ENCODE measurements at places on chromosomes 12 and 14.

GRCh38 chr12:12716151-12716792 lies 896 bp upstream of the CDKN1B start:
- no peaks in the 10 kb centered on the region for H3K27me3 ChIP-seq
- H3K4me3 ChIP-seq, result peak overlapping the region; percentile 70
- H3K27ac ChIP-seq, result peak overlapping the region; percentile 99
- H3K4me1 ChIP-seq, result peaks cover 63% of the 10 kb centered on the region
- no peaks in the 10 kb centered on the region for H3K36me3 ChIP-seq

- no peak overlapping the region for H3K4me3 ChIP-seq
- no peaks in the 10 kb centered on the region for H3K4me1 ChIP-seq
- H3K27me3 ChIP-seq, result peaks cover 49% of the 10 kb centered on the region
- no peak for ATAC-seq
- H3K36me3 ChIP-seq, result no peaks in the 10 kb centered on the region
Observed at GRCh38 chr12:114512351-114512750, 106.4 kb upstream of the TBX5 start.

DNA sequence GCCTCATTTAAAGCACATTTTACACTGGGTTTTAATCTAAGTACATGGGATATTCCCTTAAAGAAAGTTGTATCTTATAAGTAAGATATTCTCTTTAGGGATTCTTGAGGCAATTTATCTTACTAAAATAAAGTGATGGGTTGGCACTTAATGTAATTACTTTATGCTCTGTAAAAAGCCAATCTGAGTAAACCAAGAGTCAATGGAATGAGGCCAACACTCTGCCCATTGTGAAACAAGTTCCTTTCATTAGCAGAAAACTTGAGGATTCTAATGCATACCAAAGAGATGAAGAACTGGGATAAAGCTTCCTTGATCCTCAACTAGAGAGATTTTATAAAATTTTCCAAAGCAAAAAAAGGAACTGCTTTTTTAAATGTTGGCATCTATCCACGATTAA lies 121.2 kb downstream of the METTL25 start:
- no peaks in the 10 kb centered on the region for H3K36me3 ChIP-seq
- H3K27ac ChIP-seq, result no peak overlapping the region
- H3K4me1 ChIP-seq, result no peaks in the 10 kb centered on the region
- ATAC-seq, result no peak

DNA sequence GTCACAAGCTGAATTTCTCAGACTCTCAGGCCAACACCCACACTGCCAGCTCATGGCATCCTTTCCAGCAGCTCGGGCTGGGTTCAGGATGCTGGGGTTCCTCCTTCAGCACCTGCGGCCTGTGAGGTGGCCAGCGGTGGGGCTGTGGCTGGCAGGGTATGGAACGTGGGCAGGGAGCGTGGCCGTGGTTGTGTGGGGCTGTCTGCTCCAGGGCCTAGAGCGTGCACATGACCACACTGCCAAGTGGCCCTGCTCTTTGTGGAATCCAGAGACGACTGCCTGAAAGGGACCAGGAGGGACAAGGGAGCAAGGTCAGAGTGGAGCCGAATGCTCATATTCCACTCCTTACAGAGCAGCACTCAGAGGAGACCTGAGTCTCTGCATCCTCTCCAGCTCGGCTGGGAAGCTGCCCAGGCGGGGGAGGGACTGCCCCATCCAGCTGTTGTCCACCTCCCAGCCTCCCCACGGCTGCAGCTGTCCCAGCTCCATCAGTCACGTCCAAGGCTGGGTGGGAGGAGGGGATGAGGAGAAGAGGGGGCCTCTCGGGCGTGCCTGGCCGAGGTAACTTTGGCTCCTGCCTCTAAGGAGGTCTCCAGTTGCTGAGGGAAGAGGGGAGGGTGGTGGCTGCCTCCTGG lies 71.3 kb downstream of the TSPAN9 start:
- no peaks in the 10 kb centered on the region for H3K4me1 ChIP-seq
- no peaks in the 10 kb centered on the region for H3K36me3 ChIP-seq
- no peaks in the 10 kb centered on the region for H3K27me3 ChIP-seq
- peak; percentile 42 for ATAC-seq
- H3K27ac ChIP-seq, result no peak overlapping the region
- no peak overlapping the region for H3K4me3 ChIP-seq

GRCh38 chr14:54548491-54548890 lies 18.4 kb upstream of the SAMD4A start:
- H3K4me3 ChIP-seq, result no peak overlapping the region
- H3K27me3 ChIP-seq, result no peaks in the 10 kb centered on the region

DNA sequence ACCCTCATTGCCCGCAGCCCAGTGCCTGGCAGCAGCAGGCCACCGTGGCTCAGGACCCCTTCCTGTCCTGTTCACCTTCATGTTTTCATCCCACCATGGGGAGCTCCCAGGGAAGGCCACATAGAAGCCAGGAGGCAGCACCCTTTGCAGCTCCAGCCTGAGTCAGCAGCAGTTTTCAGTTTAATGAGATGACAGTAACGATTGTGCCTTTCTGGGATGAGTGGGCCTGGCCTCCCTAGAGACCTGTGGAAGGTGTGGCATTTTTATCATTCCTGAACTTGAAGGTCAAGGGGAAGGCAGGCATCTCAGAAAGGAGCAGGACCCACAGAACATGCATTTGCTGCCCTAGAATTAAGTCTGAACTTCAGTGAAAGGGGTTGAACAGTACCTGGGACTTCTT lies 532.8 kb downstream of the FUT8 start:
- H3K4me3 ChIP-seq, result no peak overlapping the region
- no peak overlapping the region for H3K27ac ChIP-seq
- H3K4me1 ChIP-seq, result no peaks in the 10 kb centered on the region
- no peak for ATAC-seq

GRCh38 chr14:23869078-23869719 lies 84.4 kb upstream of the DHRS4 start:
- ATAC-seq, result no peak

- H3K27ac ChIP-seq, result no peak overlapping the region
- no peak for ATAC-seq
- no peaks in the 10 kb centered on the region for H3K36me3 ChIP-seq
Observed at GRCh38 chr14:30283822-30284446, 275.0 kb upstream of the G2E3 start.

- H3K27ac ChIP-seq, result no peak overlapping the region
- H3K4me3 ChIP-seq, result no peak overlapping the region
Observed at GRCh38 chr12:8832500-8832899, 10.1 kb downstream of the A2ML1 start.

DNA sequence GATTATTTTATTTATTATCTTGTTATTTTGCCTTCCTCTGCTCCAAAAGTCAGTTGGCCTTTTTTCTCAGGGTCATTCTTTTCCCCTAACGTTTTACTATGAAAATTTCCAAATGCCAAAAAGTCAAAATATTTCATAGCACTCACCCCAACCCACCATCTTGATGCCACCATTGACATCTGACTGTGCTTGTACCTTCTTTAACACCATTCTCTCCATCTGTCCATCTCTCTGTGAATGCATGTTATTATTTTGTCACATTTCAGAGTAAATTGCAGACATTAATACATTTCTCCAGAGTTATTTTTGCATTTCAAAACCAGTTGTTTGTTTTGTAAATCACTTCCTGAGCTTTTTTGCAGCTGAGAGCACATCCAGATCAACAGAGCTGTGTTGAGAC lies 38.6 kb downstream of the FOXN4 start:
- ATAC-seq, result no peak
- H3K4me3 ChIP-seq, result no peak overlapping the region

GRCh38 chr12:113946175-113946574 lies 19.9 kb downstream of the RBM19 start:
- H3K4me3 ChIP-seq, result no peak overlapping the region
- no peaks in the 10 kb centered on the region for H3K4me1 ChIP-seq
- no peaks in the 10 kb centered on the region for H3K27me3 ChIP-seq
- no peaks in the 10 kb centered on the region for H3K36me3 ChIP-seq

DNA sequence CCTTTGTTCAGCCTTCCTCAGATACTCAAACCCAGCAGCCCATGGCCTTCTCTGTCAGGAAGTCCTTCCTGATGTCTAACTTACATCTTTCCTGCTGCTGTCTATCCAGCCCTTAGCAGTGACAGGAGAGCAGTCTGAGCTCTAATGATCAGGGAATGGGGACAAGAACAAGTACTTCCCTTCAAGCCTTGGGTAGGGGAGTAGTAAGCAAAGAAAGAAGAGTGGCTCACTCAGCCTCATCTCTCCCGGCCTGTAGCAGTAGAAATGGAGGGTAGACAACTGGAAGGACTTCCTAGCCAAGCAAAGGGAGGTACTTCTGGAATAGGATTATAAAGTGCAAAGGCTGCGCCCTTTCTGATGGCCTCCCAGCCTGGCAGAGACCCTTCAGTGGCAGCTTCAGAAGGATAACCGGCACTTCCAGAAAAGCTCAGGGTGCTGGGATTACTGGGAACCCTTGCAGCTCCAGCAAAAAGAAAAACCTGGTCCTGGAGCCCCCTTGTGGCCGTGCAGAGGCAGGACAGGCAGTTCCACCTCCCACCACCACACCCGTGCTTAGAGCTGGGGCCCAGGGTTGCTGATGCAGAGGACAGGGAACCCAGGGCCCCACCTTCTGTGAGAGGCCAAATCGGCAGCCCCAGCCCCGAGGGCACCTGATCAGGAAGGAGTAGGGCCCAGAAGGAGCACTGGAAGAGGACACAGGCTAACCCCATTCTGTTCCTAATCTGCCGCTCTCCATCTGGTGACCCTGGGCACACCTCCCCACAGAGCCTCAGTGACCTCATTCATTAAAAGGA lies 12.4 kb upstream of the SMUG1 start:
- no peak overlapping the region for H3K4me3 ChIP-seq
- no peaks in the 10 kb centered on the region for H3K36me3 ChIP-seq
- no peaks in the 10 kb centered on the region for H3K4me1 ChIP-seq

DNA sequence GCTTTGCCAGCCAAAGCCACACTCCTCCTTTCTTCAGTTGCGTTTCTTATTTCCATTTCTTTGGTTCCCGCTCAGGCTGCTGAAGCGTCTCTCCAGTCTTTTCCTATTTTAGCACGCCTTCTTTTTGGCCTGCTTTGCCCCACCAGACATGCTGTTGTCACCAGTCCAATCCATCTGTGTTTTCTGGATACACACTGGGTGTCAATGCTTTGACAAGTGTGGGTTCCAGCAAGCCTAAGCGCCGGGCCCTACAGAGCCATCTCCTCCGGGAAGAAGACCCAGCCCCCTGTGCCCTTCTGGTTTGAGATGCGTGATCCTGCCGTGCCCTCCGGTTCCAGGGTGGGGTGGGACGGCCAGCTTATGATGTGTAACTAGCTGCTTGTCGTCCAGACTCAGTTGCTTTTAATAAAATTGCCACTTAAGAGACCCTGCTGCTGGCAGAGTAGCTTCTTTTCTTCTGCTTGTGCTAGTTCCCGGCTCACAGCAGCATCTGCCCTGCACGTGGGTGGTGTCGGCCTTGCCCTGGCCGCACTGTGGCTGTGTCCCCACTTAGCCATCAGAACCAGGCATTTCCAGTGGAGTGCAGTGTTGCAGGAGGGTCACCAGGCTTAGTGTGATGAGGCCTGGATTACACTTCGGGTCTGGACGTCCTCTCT lies 29.7 kb downstream of the EML1 start:
- ATAC-seq, result no peak
- no peak overlapping the region for H3K27ac ChIP-seq
- H3K27me3 ChIP-seq, result no peaks in the 10 kb centered on the region
- peaks cover 53% of the 10 kb centered on the region for H3K4me1 ChIP-seq
- no peaks in the 10 kb centered on the region for H3K36me3 ChIP-seq

DNA sequence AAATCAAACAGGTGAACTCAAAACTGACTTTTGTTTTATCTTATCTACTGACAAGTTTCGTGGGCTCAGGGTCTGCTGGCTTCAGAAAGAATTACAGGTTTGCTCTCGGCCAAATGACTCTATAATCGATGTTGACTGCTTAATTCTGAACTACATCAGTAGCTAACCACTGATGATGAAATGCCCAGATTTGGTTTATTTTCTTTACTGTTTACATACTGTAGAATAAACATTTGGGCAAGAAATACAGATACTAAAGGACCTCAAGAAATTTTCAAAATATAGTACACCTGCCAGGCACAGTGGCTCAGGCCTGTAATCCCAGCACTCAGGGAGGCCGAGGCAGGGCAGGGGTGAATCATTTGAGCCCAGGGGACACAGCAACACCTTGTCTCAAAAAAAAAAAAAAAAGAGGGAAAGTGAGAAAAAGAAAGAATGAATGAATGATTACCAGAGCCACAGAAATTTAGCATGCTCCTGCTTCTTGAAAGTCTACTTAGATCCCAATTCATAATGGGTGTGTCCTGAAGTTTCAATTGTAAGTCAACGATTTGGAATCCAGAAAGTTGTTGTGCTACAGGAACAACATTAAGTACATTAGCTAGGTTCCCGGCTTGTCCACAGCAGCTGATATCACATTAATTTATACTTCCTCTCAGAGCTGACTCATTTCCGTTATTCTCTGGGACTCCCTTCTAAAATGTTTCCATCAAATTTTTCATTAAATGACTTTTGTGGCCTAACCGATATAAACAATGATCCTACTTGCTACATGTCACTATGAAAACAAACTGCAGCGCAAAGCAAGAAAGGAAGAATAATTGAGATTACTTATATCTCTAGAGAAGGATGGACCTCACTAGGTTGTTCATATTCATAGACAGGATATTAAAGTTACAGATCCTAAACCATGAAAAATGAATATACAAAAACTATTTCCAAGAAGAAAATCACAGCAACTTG lies 134.3 kb downstream of the MED13L start:
- peak overlapping the region; percentile 61 for H3K27ac ChIP-seq
- peaks cover 87% of the 10 kb centered on the region for H3K4me1 ChIP-seq
- no peak for ATAC-seq
- no peaks in the 10 kb centered on the region for H3K27me3 ChIP-seq
- H3K36me3 ChIP-seq, result no peaks in the 10 kb centered on the region

GRCh38 chr12:96197503-96198272 lies 3.5 kb downstream of the ELK3 start:
- H3K27ac ChIP-seq, result peak overlapping the region; percentile 55
- H3K4me1 ChIP-seq, result peaks cover 3% of the 10 kb centered on the region
- H3K27me3 ChIP-seq, result no peaks in the 10 kb centered on the region
- no peak overlapping the region for H3K4me3 ChIP-seq
- no peaks in the 10 kb centered on the region for H3K36me3 ChIP-seq

- no peak overlapping the region for H3K27ac ChIP-seq
- no peaks in the 10 kb centered on the region for H3K36me3 ChIP-seq
- peaks cover 30% of the 10 kb centered on the region for H3K27me3 ChIP-seq
- no peak overlapping the region for H3K4me3 ChIP-seq
- no peaks in the 10 kb centered on the region for H3K4me1 ChIP-seq
Observed at GRCh38 chr12:125530876-125531275, 465.6 kb downstream of the AACS start.

DNA sequence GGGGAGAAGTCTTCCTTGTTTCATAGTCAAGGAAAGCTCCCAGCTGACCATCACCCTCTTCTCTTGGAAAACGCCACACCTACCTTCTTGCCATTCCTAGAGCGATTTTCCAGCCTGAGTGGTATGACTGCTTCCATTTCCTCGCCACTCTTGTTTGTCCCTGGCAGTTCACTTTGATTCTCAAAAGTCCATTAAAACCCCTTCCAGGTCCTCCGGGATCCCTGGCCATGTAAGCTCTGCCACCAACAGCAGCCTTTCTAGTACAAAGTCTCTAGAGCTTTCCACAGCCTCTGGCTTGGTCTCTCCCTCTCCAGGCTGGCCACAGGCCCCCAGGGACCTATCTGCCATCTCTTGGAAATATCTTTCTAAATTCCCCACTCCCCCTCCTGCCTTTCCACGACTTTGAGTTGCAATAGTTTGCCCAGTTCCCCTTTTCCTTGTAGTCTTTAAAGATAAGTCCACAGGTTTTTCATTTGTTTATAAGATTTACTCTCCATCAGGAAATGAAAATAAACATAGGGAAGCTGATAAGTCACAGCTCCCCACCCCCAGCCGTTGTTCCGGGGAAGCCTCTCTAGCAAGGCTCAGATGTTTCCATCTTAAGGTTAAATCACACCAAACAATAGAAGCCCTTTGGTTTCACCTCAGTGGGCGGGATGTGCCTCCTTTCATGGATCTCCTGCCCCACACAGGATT lies 42.9 kb upstream of the SINHCAF start:
- ATAC-seq, result no peak
- no peak overlapping the region for H3K27ac ChIP-seq
- H3K4me3 ChIP-seq, result no peak overlapping the region
- no peaks in the 10 kb centered on the region for H3K36me3 ChIP-seq

All from gastroesophageal sphincter (tissue), 4 donors.